ENCODE measurements at places on chromosomes 11 and 22.

GRCh38 chr11:34587282-34587677, 33.6 kb upstream of the EHF start:
- DNase-seq = no peak

- no peak for DNase-seq
Measured at GRCh38 chr11:73252577-73253191, 19.5 kb upstream of the P2RY6 start.

GRCh38 chr22:19498154-19498865, 18.6 kb downstream of the CDC45 start:
- no peak for DNase-seq

GRCh38 chr22:31574055-31574670, 77.8 kb downstream of the SFI1 start:
- no peak for DNase-seq

DNA sequence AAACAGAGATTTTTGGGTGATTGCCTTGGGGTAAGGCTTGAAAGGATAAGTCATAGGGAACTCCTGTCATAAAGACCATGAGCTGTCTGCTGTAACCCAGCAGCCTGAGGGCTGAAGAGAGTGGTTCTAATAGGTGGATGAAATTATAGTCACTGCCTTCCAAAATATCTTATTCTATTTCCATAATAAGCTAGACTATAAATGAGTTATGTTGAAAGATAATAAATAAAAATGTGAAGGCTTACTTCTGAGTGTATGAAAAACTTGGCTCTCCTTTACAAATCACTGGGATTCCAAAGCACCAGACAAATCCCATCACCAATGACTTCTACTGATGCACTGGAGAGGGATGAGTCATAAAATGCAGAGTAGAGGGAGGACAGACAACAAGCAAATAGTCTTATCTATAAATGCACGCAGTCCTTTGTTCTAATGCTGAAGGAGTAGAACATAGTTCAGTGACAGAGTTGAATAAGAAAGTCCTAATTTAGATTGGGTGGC, 775.0 kb upstream of the LRRC4C start:
- no peak for DNase-seq

DNA sequence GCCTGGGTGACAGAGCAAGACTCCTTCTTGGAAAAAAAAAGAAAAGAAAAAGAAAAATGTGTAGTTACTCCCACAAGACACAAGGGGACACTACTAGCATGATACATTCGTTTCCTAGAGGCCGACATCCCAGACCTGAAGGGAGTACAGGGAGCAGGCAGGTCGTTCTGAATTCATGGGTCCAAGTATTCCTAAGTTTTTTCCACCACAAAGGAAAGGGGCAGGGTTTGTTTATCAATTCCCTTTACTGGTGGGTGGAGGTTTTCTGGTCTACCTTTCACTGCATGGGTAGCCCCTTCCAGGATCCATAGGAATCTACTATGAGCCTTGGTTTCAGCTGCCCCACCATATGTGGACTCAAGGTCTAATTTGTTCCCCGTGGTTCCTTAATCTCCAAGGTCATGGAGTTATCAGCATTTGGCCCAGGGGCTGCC, 11.8 kb downstream of the TIGD3 start:
- no peak for DNase-seq

- no peak for DNase-seq
Measured at GRCh38 chr11:47225552-47226400, 11.0 kb downstream of the DDB2 start.

GRCh38 chr11:35583126-35583525, 35.1 kb upstream of the FJX1 start:
- no peak for DNase-seq

- DNase-seq = no peak
Measured at GRCh38 chr11:126949066-126949891, 51.3 kb downstream of the KIRREL3 start.

- DNase-seq = no peak
Measured at GRCh38 chr11:104690241-104690640, 208.0 kb downstream of the CASP12 start.

DNA sequence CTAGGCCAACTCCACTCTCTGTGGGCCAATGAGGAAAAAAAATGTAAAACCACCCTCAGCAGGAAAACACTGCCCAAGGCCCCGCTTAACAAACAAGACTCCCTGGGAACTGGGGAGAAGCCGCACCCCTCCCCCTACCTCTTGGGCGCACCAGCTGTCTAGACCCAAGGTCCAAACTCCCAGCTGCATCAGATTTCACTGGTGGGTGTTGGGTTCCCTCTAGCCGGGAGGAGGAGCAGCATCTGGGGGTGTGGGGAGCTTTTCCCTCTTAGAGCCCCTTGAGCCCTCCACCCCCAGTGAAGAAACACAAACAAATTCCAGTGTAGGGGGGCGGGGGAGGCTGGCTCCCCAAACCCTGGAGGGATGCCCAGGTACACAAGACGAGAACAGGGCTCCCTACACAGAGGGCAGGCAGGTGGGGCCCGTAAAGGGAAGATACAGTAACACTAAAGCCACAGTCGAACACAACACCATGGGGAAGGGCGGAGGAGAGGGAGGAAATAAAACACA, 64.9 kb downstream of the NECTIN1 start:
- no peak for DNase-seq

DNA sequence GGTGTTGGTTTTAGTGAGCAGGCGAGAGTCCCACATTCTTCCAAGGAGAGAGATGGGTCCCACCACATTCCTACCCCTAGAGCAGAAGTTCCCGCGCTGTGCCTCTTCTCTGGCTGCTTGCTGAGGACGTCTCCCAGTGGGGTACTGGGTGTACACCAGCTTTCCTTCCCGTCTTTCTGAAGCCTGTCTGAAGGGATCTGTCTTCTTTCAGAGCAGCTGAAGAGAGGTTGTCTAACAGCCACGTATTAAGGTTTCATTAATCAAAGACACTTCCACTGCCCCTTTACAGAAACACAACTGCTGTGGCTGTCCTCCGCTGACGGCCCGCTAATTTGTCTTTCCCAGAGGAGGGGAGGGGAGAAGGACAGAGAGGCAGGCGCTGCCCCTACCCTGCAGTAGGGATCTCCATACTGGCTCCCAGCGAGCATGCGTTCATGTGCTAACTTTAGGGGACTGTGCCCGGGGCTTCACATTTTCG, 56.0 kb downstream of the ZBTB16 start:
- DNase-seq = no peak

GRCh38 chr11:73797457-73797856, 9.8 kb downstream of the MRPL48 start:
- DNase-seq = no peak

DNA sequence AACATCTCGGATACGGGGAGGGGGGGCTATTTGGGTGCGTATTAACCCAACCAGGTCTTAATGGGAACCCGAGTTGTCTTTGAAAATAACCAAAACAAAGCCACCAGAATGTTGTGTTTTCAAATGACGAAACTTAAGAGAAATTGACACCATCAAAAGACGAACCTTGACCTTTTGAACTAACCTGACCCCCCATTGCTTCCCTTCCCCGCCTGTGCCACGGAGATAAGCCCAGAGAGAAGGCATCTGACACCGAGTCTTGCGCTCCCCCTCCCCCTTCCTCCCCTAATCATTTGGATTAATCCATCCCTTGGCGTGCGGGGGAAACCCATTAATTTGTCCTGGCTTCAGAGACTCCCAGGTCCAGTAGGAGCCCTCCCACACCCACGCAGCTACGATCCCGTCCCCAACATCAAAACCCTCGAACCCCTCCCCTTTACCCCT, 4.5 kb upstream of the GCAT start:
- no peak for DNase-seq

DNA sequence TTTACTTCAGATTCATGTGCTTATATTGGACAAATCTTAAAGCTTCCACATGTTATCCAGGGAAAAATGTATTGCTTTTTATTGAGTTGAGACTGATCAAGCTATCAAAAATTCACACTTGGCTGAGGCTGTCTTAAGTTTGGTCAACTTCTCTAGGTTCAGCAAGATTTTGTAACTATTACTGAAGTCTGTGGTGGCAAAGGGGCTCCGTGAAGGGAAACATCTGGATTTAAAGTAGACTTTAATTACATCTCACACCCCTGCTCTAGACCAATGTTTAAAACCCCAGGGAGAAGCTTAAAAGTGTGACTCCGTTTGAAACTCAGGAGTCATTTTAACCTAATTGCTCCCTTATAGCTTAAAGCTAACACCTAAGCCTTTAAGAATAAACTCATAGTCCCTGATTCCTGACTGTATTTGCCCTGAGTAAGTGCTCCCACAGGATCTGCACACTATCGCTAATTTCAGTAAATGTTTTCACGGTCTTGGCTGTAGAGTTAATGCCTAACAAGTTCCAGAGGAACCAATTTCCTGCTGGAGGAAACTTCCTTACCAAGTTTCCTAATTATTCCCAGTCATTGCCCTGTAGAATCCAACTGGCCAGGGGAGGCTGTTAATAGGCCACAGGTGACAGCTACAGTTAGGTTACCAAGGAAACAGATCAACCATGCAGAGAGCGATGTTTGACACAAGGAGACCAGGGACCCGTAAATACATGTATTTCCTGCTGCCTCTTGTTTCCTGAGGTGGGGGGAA, 40.5 kb downstream of the OR10A6 start:
- no peak for DNase-seq

DNA sequence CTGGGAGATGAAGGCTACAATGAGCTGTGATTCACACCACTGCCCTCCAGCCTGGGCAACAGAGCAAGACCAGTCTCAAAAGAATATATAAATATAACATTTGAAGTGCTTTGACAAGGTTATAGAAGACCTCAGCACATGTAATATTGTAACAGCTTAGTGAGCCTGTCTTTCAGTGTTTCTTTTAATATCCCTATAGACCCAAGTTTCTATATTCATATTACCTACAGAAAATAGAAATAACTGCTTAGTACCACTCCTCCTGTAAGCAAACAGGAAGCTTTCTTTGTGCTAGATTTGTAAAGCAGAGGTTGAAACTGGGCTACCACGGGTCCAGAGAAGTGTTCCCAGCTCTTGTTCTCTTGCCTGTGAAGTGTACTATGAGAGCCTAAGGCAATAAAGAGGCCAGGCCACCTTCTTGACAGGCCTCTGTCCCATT, 68.2 kb downstream of the PPP2R1B start:
- DNase-seq = no peak

DNA sequence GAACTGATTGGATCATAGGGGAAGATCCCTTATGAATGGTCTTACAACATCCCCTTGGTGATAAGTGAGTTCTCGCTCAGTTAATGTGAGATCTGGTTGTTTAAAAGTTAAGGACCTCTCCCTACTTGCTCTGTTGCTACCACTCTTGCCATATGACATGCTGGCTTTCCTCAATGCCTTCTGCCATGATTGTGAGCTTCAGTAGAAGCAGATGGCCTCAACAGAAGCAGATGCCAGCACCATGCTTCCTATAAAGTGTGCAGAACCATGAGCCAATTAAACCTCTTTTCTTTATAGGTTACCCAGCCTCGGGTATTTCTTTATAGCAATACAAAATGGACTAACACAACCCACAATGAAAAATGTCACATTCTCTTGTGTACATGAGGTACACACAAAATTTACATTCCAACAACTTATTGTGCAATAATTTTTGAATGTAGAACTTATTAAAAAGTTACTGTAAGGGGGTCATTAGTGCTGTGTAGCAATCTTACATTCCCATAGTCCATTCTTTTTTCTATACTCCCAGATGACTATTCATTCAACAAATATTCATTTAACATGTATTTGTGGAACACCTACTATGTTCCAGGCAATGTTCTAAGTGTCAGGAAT, 10.3 kb downstream of the CYP2R1 start:
- no peak for DNase-seq

DNA sequence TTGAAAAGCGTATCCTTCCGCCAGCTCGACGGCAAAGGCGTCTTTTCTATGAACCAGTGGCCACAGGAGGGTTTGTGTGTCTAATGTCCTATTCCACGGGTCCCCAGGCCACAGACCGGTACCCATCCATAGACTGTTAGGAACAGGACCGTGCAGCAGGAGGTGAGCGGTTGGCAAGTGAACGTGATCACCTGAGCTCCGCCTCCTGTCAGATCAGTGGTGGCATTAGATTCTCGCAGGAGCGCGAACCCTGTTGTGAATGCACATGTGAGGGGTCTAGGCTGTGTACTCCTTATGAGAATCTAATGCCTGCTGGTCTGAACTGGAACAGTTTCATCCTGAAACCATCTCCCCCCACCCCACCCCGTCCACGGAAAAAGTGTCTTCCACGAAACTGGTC, 62.7 kb upstream of the KCNQ1OT1 start:
- DNase-seq = no peak

GRCh38 chr11:76792505-76793264, 9.5 kb downstream of the TSKU start:
- DNase-seq = no peak

GRCh38 chr11:12165237-12165875, 55.0 kb downstream of the MICAL2 start:
- DNase-seq = no peak

GRCh38 chr22:17358415-17358814, 10.8 kb upstream of the CECR2 start:
- DNase-seq = no peak

DNA sequence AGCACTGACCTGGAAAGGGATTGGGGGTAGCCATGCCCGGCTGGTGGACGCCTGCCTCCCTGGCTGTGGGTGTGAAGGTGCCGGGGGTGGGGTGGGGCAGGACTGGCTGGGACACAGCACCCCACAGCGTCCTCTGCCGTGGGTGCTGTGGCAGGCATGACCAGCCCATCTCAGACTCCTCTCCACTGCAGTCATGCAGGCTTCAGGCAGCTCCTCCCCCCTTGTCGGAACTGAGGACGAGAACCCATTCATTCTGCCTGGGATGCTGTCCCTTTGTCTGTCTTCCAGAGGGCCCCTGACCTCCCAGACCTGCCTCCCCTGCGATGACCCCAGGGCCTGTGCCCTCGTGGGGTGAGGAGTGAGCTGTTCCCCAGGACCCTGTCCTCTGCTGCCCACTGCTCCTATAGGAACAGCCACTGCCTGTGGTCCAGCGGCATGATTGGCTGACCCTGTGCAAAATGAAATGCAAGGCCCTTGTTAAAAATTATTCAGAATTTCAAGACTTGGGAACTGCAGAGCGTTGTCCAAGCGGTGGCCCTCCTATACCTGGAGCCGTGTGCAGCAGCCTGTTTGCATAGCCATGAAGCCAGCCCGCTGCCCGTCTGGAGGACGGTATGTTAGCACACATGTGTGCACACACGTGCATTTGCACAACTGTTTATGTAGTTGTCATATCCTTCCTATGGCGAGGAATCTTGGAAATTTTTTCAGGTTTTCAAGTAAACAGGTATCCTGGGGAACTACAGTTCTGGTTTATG, 1122.3 kb downstream of the BRD1 start:
- no peak for DNase-seq

- DNase-seq = no peak
Measured at GRCh38 chr11:76839311-76839710, 21.4 kb upstream of the ACER3 start.

GRCh38 chr11:7286178-7286577, 34.5 kb downstream of the SYT9 start:
- DNase-seq = no peak

- DNase-seq = no peak
Measured at GRCh38 chr11:19225581-19225980, 15.2 kb downstream of the E2F8 start.

DNA sequence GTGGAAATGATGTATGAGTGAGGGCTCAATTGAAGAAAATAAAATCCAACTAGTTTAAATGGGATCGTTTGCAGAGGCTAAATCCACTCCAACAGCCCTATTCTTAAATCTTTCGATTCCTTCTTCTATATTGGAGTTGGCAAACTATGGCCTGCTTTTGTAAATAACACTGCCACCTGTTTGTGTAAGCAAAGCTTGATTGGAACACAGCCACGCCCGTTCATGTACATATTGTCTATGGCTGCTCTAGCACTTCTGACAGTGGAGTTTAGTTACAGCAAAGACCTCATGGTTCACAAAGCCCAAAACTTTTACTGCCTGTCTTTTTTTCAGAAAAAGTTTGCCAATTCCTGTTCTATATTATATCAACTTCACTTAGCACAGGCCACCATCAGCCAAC, 40.6 kb upstream of the RCN1 start:
- no peak for DNase-seq

- no peak for DNase-seq
Measured at GRCh38 chr11:57230316-57230715, 6.7 kb downstream of the APLNR start.
